Activated T-helper 1 cell treated with anti-CD3 and anti-CD28 coated beads, Interleukin-2, amount 50 U/mL, for 16 hours (primary cell): ENCODE measurements at places on chromosomes 1 and 21.

DNA sequence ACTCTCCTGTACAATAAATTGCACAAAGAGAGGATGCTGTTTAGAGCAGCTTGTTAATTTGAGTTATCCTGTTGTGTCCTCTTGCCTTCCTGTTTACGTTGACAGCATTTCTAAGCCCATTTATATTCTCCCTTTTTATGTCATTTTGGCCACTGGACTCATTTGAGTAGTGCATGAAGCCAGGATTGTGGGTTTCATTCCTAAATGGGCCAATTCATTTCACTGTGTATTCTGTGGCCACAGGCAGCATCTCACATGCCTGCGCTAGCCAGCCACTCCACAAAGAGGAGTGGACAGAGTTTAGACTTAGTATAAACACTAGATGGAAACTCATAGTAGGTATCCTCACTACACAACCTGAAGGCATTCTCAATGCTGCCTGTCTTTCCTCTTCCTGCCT, 73.4 kb downstream of the DTL start:
- no peak for DNase-seq

GRCh38 chr1:69312055-69312732, 255.5 kb upstream of the LRRC7 start:
- no peak for DNase-seq

DNA sequence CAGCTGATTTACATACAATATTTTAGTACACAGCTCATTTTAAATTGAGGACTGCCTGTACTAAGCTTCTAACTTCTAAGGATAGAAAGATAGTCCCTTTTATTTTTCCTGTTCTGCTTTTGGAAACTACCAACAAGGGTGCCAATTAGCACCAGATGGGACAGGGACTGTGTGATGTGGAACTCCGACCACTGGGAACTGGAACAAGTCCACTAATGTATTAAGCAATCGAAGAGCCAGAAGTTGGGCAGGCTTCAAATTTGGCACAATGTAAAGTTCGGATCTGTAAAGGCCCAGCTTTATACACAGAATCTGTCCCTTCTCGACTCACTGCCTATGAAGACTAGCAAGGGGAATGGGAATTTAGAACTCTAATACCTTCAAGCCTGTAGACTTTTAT, 149.3 kb downstream of the ZC3H11B start:
- no peak for DNase-seq

GRCh38 chr21:15291621-15292266, 226.9 kb upstream of the NRIP1 start:
- DNase-seq, result no peak

GRCh38 chr1:24970926-24971875, 41.1 kb upstream of the RUNX3 start:
- no peak for DNase-seq
